ENCODE measurements at places on chromosomes 11 and 22. TPM values are rescaled to one million over a fixed set of nuclear protein-coding genes. Genes with fewer than 3 reads are reported as not detected.

Gene NUP98
- total RNA-seq: 106 TPM

Gene MALAT1
- total RNA-seq: 9,030 TPM

Gene MYOD1
- total RNA-seq: not detected

Gene MUC2
- not detected for total RNA-seq

Gene POTEH
- total RNA-seq: not detected

Gene TMEM191C
- total RNA-seq: not detected

Gene PPP2R5B
- total RNA-seq: 11.3 TPM

Gene RASSF10
- 2.9 TPM for total RNA-seq

Gene SSTR3
- 0.53 TPM for total RNA-seq

Gene WNT11
- total RNA-seq: 0.59 TPM

Gene C11orf21
- total RNA-seq: not detected

Gene EMID1
- total RNA-seq: 17.7 TPM

Gene SREBF2
- 145 TPM for total RNA-seq

Gene OR52E8
- not detected for total RNA-seq

Gene DNAJB7
- not detected for total RNA-seq

Gene MUC5AC
- total RNA-seq: not detected

Gene GLYAT
- not detected for total RNA-seq

Gene SLC17A6
- not detected for total RNA-seq

Gene OR5T3
- total RNA-seq: not detected

Gene KDM4D
- 4.8 TPM for total RNA-seq

Gene KRTAP5-8
- not detected for total RNA-seq

Gene MMP11
- total RNA-seq: 4.1 TPM

Gene CST6
- 0.50 TPM for total RNA-seq

Gene CFAP300
- 15.2 TPM for total RNA-seq

Gene RRM1
- 264 TPM for total RNA-seq

Gene SCO2
- total RNA-seq: 1.1 TPM

Gene CDC42EP1
- 0.84 TPM for total RNA-seq

Gene CAVIN3
- 2.9 TPM for total RNA-seq

Gene SCGB2A2
- not detected for total RNA-seq

Gene PLEKHA7
- 20.3 TPM for total RNA-seq

Gene SEPTIN3
- 20.5 TPM for total RNA-seq

Gene CASP1
- not detected for total RNA-seq

Measured in neural progenitor cell (in vitro differentiated cells).